ENCODE measurements at places on chromosomes 2 and 18.
A peak's percentile ranks its signal among the peaks of the same experiment; 100 is the strongest.

DNA sequence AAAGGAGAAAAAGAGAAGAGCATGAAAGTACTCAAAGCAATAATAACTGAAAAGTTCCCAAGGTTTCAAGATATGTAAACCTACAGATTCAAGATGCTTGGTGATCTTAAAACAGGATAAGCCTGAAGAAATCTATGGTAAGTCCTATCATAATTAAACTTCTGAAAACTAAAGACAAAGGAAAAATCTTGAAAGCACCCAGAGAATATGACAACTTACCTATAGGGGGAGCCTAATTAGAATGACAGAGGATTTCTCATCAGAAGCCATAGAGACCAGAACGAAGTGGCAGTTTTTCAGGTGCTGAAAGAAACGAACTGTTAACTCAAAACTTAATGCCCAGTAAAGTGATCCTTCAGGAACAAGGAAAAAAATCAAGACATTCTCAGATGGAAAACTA, 59.7 kb downstream of the XDH start:
- no peaks in the 10 kb centered on the region for H3K36me3 ChIP-seq
- H3K27ac ChIP-seq = no peak overlapping the region
- no peaks in the 10 kb centered on the region for H3K4me1 ChIP-seq
- peak; percentile 4 for DNase-seq
- H3K27me3 ChIP-seq = peaks cover 5% of the 10 kb centered on the region

DNA sequence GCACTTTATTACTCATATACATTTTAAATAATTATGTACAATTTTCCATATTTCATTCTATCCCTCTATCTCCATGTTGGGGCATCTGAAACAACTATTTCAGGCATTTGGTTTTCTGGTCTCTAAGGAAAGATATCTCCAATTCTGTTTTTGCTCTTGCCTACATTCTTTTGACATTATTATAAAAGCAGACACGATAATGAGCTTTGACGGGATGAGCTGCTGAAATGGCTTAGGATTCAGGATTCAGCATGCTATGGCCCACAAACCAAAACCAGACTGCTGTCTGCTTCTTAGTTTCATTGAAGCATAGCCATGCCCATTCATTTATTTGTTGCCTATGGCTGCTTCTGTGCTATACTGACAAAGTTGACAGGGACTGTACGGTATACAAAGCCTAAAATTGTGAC, 42.7 kb upstream of the GLS start:
- H3K27ac ChIP-seq = no peak overlapping the region
- no peaks in the 10 kb centered on the region for H3K4me1 ChIP-seq
- no peaks in the 10 kb centered on the region for H3K36me3 ChIP-seq

GRCh38 chr2:136985044-136985443, 219.7 kb downstream of the THSD7B start:
- no peak overlapping the region for H3K4me3 ChIP-seq
- DNase-seq = no peak

DNA sequence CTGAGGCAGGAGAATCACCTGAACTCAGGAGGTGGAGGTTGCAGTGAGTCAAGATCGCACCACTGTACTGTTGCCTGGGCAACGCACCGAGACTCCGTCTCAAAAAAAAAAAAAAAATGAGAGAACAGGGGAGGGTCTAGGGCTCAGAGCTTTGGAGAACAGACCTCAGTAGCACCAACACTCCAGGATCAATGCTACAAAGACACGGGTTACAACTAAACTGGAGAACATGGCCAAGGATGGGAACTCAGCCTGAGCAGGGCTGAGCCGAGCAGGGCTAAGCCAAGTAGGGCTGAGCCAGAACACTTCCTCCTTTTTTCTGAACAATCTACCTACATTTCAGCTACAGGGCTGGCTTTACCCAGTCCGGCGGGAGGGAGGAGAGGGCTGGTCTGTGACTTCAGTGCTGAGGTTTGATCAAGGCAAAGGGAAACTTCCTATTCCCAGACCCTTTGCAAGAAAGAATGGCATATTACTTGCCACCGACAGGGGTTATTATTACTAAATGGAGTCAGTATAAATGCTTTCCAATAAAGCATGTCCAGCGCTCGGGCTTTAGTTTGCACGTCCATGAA, 2.9 kb upstream of the CASP8 start:
- no peaks in the 10 kb centered on the region for H3K36me3 ChIP-seq
- peak overlapping the region; percentile 99 for H3K27ac ChIP-seq
- H3K27me3 ChIP-seq = no peaks in the 10 kb centered on the region
- H3K4me3 ChIP-seq = peak overlapping the region; percentile 72

GRCh38 chr2:147646818-147647468, 197.9 kb upstream of the ACVR2A start:
- H3K27ac ChIP-seq = no peak overlapping the region
- DNase-seq = no peak
- no peaks in the 10 kb centered on the region for H3K36me3 ChIP-seq
- no peaks in the 10 kb centered on the region for H3K4me1 ChIP-seq
- H3K4me3 ChIP-seq = no peak overlapping the region

- no peaks in the 10 kb centered on the region for H3K36me3 ChIP-seq
- DNase-seq = peak; percentile 45
- no peaks in the 10 kb centered on the region for H3K27me3 ChIP-seq
- H3K4me3 ChIP-seq = no peak overlapping the region
- no peak overlapping the region for H3K27ac ChIP-seq
Observed at GRCh38 chr2:161995553-161996016, 78.4 kb downstream of the DPP4 start.

GRCh38 chr2:198498048-198498447, 693.7 kb downstream of the PLCL1 start:
- H3K27me3 ChIP-seq = no peaks in the 10 kb centered on the region
- H3K4me3 ChIP-seq = no peak overlapping the region
- no peaks in the 10 kb centered on the region for H3K4me1 ChIP-seq

DNA sequence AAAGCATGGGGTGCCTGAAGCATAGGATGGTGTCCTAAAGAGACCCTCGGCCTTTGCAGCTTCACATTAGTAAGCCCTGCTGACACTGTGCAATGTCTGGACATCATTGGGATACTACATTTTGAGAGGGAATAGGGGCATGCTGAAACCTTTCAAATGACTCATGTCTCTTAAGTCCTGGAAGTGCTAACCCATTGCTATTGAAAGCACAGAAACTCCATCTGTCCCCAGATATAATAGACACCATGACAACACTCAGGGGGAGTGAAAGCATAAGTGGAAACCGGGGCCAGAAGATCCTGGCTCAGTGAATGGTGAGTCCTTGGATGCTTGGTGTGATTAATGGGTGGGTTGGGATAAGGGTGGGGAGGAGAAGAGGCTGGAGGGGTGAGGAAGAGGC, 595.5 kb upstream of the ID2 start:
- no peaks in the 10 kb centered on the region for H3K4me1 ChIP-seq
- H3K36me3 ChIP-seq = no peaks in the 10 kb centered on the region

- no peaks in the 10 kb centered on the region for H3K36me3 ChIP-seq
- no peak for DNase-seq
- no peak overlapping the region for H3K27ac ChIP-seq
- no peaks in the 10 kb centered on the region for H3K27me3 ChIP-seq
- H3K4me1 ChIP-seq = no peaks in the 10 kb centered on the region
- no peak overlapping the region for H3K4me3 ChIP-seq
Observed at GRCh38 chr2:70505613-70506391, 47.8 kb downstream of the TGFA start.

DNA sequence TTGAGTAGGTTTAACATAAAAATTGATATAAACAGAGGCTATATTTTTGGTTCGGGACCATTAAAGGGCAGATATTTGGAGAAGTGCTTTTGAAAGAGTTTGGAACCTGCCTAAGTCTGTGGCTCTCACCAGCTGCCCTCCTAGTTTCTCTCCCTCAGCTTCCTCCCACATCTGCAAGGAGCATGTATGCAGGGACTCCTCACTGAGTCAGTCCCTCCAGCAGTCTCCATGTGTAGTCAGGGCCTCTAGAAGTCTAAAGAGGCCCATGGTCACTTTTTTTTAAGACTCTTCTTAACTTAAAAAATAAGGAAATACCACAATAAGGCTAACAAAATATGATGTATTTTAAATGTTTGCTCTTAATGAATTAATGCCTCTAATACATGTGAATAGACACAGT, 220.0 kb upstream of the TANK start:
- H3K4me3 ChIP-seq = no peak overlapping the region
- no peaks in the 10 kb centered on the region for H3K4me1 ChIP-seq
- no peaks in the 10 kb centered on the region for H3K36me3 ChIP-seq
- no peaks in the 10 kb centered on the region for H3K27me3 ChIP-seq
- no peak overlapping the region for H3K27ac ChIP-seq

DNA sequence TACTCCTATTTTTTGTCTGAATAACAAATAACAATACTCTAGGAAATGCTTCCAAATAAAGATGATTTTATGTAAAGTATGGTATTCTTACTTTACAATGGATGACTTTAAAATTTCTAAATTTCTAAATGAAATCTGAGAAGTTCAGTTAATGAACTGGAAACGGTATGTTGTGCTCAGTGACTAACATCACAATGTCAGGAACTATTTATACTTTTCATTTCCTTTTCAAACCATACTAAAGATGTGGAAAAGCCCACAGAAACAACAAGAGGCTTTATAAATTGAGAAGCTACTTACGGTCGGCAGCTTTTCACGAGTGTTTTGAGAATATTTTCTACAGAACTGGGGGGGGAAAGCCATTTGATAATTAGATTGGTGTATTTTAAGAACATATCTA, 31.1 kb downstream of the PSME4 start:
- H3K4me3 ChIP-seq = no peak overlapping the region
- H3K4me1 ChIP-seq = peaks cover 4% of the 10 kb centered on the region
- no peaks in the 10 kb centered on the region for H3K27me3 ChIP-seq
- H3K36me3 ChIP-seq = peaks cover 32% of the 10 kb centered on the region

DNA sequence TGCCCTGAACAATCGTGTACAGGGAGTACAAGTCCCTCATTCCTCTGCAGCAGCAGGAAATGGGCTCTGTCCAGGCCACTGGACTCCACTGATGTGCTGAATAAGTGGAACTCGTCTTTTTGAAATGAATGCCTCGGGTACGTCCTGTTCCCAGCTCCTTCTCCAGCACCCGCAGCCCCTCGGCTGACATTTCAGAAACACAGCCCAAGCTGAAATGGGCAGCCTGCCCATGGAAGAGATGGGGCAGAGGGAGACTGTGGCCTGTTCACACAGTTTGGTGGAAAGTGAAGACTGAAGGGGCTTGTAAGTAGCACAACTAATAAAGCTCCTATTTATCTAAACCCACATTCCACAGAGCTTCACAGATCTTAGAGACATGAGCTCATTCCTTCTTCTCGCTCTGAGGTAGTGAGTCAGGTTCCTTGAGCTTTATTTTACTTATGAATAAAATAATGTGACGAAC, 498.6 kb downstream of the TXNL1 start:
- no peaks in the 10 kb centered on the region for H3K27me3 ChIP-seq
- H3K4me1 ChIP-seq = no peaks in the 10 kb centered on the region
- no peaks in the 10 kb centered on the region for H3K36me3 ChIP-seq
- DNase-seq = no peak
- H3K27ac ChIP-seq = no peak overlapping the region

DNA sequence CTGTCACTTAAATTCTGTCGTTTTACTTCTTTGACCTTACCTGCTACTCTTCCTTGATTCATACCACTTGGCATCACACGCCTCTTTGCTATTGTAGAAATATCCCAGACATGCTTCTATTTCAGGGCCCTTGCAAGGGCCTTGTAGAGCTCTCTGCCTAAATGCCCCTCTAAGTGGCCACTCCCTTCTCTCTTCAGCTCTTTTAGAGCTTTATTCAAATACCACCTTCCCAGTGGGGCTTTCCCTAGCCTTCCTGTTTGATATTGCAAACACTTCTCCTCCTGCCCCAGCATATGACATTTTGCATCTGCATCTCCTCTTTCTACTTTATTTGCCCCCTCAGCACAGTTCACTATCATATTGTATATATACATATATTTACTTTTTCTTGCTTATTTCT, 54.0 kb downstream of the PELI1 start:
- H3K27ac ChIP-seq = no peak overlapping the region
- H3K4me3 ChIP-seq = no peak overlapping the region
- H3K27me3 ChIP-seq = no peaks in the 10 kb centered on the region
- DNase-seq = no peak
- H3K36me3 ChIP-seq = peaks cover 8% of the 10 kb centered on the region
- H3K4me1 ChIP-seq = peaks cover 2% of the 10 kb centered on the region

DNA sequence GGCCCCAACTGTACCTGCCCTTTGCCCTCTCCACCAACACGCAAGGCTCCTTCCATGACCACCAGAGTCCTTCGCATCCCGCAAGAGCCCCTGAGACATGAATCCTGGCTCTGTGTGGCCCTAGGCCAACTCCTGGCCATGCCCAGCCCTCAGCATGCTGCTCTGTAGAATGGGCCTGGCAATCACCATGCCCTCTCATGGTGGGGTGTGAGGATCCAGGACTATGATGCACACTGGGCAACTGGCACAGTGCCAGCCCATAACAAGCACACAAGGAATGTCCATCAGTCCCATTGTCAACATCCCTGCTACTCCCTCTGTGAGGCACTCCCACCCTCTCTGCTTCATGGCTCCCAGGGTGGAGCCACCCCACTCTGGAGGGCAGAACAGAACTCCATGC, 44.7 kb downstream of the FER1L5 start:
- DNase-seq = no peak
- no peak overlapping the region for H3K4me3 ChIP-seq
- H3K36me3 ChIP-seq = no peaks in the 10 kb centered on the region
- no peaks in the 10 kb centered on the region for H3K27me3 ChIP-seq
- no peak overlapping the region for H3K27ac ChIP-seq

DNA sequence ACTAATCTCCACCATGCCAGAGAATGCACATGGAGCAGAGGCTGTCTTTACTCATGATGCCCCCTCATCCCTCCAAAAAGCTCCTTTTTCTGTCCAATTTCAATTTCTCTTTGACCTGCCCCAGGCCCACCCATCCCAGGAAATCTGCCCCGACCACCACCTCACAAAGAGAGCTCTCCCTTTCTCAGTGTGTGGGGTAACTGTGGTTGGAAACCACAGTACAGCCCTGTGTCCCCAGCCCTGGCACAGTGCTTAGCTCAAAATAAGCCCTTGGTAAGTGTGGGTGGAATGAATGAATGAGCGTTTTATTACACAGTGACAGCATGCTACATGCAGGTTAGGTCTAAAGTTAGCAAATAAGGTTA, 43.7 kb upstream of the CAB39 start:
- DNase-seq = no peak
- peaks cover 14% of the 10 kb centered on the region for H3K4me1 ChIP-seq
- H3K4me3 ChIP-seq = no peak overlapping the region
- H3K27ac ChIP-seq = no peak overlapping the region
- H3K27me3 ChIP-seq = peaks cover 4% of the 10 kb centered on the region

DNA sequence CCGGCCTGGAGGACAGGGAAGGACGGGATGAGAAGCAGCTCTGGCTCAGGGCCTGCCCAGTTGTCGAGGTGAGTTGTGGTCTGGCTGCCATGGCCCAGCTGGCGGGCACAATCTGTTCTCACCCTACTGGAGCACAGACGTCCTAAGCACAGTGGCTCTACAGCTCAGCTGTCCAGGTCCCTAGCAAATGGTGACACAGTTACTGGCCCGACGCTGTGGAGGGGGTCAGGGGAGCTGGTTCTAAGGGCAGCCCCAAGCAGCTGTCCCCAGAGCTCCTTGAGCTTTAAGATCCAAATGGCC, 32.9 kb downstream of the KCNK3 start:
- peaks cover 35% of the 10 kb centered on the region for H3K27me3 ChIP-seq
- peaks cover 3% of the 10 kb centered on the region for H3K4me1 ChIP-seq
- no peak overlapping the region for H3K27ac ChIP-seq

GRCh38 chr2:162126111-162126519, 25.9 kb downstream of the GCG start:
- H3K4me1 ChIP-seq = peaks cover 15% of the 10 kb centered on the region
- H3K27ac ChIP-seq = peak overlapping the region; percentile 49
- no peaks in the 10 kb centered on the region for H3K36me3 ChIP-seq
- DNase-seq = peak; percentile 60
- no peak overlapping the region for H3K4me3 ChIP-seq
- no peaks in the 10 kb centered on the region for H3K27me3 ChIP-seq

Data from common myeloid progenitor, CD34-positive (primary cell).